ENCODE measurements at places on chromosomes 7 and 10.

DNA sequence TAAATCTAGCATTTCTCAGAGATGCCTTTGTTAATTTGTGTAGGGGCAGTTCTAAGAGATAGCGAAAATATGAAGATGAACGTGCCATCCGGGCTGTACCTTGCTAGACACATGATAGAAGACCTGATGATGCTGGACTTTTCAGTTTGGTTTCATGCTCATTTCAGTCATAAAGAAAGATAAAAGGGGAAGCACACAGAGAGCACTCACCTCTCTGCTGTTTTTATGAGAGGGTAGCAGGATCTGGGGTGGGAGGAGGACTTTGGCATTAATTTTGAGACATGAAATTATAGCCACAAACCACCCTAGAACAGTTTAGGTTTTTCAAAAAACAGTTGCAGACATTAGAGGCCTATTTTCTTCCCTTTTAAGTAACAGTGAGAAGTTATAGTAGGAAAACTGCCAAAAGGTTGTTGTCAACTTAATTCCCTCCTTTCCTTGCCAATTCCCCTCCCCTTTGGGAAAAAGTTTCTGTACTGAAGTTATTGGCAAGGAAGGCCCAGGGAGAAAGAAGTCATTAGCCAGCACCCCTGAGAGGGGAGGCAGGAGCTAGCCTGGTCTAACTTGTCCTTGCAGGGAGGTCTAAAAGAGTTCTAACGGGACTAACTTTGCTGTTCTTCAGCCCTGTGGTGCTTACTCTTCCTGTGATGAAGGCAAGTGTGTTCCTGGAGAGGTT is 2.6 kb downstream of the ST7 start:
- no peak for DNase-seq

DNA sequence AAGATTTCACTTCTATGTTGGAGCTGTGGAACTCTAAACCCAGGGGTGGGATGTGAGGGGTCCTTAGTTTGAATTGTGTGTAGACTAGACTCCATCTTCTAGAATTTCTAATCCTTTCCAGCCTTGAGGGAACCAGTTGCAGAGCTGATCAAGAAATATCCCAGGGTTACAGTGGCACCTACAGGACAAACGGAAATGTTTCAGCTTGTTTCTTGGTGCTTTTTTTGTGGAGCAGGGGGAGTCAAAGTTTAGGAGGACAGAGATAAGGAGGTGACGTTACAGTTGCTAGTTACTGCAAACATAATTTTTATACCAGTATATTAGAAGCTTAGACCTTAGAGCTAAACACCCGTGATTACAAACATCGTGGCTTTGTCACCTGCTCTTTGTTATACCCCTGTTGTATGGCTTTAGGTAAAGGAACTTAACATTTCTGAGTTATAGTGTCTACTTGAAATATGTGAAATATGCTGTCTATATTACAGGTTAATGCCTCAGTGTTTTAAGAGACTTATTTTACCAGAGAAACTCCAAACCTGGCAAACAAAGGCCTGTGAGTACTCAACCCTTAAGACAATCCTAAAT is 84.5 kb upstream of the DYNC1I1 start:
- DNase-seq = no peak

DNA sequence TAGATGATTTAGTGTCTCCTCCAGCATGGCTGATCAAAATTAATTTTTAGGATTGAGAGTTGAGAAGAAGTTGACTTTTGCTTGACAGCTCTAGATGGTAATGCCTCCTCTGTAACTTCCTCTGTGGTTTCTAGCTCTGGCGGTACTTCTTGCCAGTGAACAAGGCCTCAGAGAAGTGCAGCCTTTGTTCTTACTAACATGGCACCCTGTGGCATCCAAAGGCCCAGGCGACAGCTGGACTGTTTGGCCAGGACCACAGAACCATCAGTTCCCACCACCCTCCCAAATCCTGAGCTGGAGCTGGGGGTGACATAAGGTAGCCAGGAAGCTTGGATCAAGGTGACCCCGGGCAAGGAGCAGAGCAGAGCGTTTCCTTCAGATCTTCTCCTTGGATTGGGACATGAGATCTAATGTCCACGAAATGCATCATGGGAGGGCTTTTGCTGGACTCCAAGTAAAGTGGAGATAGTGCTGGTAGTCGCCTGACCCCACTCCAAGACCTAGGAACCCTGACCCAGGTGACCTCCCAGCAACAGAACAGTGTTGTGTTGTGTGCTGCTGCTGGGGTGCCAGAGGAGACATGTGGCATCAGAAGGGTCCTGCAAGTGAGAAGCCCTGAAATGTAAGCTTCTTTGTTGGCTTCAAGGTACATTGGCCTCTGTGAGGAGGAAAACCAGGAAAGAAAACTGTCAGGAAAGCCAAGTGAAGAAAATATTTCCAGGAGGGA is 41.8 kb downstream of the APBB1IP start:
- no peak for DNase-seq

GRCh38 chr7:155947051-155947450 is 134.8 kb upstream of the SHH start:
- DNase-seq = no peak

- DNase-seq = no peak
Observed at GRCh38 chr7:73683788-73684693, 644 bp downstream of the BUD23 start.

DNA sequence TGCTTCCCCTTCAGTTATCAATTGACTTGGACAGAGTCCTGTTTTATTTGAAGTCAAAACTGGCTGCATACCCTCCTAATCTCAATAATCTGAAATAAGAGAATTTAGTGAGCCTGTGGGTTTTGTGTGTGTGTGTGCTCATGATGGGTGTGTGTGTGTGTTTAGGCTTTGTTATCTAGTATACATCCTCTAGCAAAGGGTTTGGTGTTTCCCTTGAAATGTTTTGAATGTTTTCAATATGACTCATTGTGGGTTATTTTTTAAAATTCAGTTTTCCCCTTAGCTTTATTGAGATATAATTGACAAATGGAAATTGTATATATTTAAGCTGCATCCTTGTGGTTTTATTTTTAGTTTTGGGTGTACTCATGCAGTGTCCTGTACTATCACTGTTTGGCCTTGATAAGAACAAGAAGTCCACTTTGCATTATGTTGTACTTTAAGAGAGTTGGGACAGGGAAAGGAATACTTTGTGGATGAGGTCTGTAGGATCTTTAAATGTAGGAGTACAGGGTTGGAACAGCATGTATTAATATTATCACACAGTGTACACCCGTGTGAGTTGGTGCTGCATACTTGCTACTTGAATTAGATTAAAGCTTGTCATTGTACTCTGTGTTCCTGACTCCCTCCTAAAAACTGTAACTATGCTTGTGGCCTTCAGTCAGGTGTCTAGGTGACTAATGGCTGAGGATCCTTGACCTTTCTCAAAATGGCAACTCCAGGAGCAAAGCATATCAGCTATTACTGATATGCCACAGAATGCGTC is 58.3 kb downstream of the VCL start:
- no peak for DNase-seq

- no peak for DNase-seq
Observed at GRCh38 chr7:153193144-153193595, 433.6 kb downstream of the ACTR3B start.

DNA sequence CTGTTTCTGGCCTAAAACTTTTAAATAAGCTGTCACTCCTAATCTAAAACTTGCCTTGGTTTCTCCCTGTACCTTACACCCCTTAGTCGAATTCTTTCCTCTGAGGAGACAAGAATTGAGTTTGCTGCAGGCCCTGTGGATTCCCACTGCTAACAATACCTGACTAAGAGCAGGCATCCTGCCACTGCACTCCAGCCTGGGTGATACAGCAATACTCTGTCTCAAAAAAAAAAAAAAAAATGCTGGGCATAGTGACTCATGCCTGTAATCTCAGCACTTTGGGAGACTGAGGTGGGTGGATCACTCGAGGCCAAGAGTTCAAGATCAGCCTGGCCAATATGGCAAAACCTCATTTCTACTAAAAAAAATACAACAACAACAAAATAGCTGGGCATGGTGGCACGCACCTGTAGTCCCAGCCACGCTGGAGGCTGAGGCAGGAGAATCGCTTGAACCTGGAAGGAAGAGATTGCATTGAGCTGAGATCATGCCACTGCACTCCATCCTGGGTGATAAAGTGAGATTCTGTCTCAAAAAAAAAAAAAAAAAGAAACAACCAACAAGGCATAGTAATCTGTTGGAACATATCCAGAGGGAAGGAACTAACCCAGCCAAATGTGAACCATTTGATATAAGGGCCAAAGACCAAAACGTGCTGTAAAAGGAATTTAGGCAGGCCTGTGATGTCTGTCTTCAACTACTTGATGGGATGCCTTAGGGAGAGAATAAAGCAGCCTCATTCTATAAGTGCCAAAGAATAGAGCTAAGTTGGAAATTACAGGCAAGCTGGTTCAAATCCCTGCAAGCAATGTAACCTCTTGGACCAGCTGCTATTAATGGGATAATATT is 732.7 kb upstream of the AUTS2 start:
- no peak for DNase-seq

DNA sequence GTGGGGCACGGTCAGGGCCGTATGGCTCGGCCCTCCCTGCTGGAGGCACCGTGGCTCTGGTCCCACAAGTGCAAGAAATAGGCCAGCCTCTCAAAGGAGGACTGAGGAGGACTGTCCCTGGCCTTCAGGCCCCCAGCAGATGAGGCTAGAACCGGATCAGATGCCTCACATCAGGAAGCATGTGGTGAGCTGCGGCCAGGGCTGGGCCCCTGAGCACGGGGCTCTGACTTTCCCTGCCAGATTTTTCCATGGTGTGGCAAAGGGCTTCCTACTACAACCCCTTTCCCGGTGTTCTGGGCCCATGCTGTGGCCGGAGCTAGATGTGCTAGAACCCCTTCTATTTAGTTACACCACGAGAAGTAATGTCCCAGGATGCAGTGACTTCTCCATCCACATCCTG is 100.4 kb downstream of the TCERG1L start:
- DNase-seq = no peak

DNA sequence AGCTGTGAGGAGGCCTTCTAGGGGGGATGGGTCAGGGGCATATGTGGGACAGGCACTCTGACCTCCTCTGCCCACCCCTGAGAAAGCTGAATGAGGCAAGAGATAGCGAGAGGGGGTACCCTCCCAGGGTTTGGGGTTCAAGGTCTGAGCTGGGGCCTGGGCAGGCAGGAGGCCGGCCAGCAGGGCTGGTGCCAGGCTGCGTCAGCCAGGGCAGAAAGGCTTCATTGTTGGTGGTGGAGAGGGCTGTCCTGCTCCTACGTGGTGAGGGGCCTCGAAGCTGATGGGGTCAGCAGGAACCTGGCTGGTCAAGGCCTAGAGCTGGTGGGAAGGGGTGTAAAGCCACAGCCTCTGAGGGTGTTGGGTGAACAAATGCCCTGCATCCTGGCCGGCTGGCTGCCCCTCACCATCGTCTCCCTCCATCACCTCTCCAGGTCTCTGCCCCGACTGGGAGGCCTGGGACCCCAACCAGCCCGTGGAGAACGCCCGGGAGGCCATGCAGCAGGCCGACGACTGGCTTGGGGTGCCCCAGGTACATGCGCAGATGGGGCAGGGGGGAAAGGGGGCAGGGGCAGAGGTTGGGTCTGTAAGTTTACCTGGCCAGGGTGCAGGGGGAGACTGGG is 6.6 kb downstream of the FLNC start:
- DNase-seq = no peak

DNA sequence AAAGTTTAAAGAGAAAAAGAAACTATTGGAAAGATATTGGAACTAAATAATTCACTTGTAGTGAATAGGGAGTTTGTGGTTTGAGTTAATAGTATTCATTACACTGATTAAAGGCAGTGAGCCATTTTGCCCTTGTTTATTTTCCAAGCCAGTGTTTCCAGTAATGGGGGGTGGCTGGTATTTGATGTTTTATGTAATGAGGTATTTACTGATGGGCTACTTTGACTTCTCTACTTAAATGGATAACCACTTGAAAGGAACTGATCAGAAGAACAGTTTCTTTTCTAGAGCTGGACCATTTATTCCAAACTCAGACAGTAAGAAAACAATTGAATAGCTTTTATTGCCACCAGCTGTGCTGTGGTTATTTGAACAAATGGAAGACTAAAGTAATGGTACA is 227.0 kb upstream of the HDAC9 start:
- DNase-seq = no peak

GRCh38 chr10:47367646-47368045 is 16.4 kb downstream of the ZNF488 start:
- DNase-seq = no peak

DNA sequence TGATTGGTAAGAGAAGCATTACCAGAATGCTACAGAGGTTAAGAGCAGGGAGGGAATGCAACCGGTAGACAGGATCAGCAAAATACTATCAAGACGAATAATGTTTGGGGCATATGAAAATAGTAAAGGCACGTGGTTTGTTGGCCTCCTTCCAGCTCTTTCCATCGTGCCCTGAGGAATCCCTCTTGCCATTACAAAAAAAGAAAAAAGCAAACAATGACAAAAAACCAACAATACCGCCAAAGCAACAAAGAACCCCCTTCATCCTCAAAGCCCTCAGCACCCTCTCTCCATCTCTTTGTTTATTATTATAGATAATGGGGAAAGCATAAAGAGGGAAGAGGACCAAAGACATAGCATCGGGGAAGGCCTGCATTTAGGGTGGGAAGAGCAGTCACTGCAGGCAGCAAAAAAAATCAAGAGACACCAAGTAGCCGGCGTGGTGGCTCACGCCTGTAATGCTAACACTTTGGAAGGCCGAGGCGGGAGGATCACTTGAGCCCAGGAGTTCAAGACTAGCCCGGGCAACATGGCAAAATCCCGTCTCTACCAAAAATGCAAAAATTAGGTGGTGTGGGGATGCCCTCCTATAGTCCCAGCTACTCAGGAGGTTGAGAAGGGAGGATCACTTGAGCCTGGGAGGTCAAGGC is 78.0 kb downstream of the HIP1 start:
- DNase-seq = no peak

DNA sequence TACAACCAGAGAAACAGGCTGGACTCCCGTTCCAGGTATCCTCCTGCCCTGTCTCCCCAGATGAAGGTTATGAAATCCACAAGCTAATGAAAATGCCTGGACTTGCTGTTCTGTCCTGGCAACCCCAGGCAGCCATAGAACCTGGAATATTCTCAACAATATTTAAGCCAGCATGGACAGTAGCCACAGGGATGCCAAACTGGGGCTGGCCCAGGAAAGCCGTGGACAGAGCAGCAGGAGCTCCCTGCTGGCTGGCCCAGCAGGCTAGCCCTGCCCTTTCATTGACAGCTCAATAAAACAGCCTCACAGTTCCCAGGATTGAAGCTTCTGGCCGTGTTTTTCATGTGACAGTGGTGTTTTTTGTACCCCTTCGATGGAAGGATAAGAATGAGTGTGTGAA is 230.6 kb downstream of the BMPER start:
- DNase-seq = no peak

DNA sequence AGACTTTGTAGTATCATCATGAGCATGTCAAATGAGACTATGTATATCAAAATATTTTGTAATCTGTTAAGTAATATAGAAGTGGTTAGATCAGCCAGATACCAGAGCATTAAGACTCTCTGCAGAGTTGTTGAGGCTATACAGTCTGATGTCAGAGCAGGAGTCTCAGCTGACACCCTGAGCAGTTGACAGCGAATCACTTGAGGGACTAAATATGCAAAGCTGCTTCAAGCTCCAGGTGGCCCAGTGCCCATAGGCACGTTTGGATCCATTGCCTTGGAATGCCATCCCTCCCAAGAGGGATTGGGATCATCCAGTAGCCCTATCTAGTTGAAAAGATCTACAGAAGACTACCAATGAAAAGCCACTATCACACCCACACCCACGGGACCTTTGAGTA is 210.2 kb downstream of the TAX1BP1 start:
- no peak for DNase-seq

Measured in lower leg skin (tissue), 4 donors.